ENCODE measurements at places on chromosomes 3 and 15.

GRCh38 chr3:186124592-186124991 lies 15.7 kb upstream of the ETV5 start:
- DNase-seq, result no peak

DNA sequence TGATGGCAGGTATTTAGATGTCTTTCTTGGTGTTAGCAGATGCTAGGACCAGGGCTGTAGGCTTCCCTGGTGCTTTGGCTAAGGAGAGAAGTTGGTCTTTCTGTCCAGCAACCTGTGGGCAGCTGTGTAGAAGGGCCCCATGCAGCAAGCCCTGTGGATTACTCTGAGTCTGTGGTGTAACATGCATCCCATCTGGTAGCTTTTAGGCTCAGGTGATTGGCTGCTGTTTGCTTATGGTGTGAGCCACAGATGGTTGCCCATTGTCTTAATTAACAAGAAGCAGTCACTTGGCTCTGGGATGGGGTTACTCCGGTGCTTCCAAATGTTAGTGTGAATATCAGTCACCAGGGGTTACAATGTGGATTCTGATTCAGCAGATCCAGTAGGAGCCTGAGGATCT lies 368.6 kb upstream of the C2CD4B start:
- DNase-seq, result no peak

GRCh38 chr3:131735116-131735515 lies 232.3 kb upstream of the MRPL3 start:
- DNase-seq, result no peak

DNA sequence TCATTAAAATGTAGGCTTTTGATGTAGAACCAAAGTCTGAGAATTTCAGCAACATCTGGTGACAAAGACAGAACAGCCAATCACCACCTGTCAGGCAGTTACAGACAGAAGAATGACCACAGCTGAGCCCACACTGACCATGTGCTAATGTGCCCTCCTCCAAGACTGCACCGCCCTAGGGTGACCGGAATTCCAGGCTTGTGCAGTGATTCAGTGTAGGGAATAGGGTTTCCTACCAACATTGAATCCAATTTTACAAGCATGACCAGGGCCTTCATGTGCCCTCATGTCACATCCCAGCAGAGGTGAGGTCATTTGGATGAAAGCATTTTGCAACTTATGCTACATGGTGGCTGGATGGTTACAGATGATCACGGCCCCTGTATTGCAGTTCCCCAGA lies 412.5 kb downstream of the SOX2 start:
- no peak for DNase-seq

DNA sequence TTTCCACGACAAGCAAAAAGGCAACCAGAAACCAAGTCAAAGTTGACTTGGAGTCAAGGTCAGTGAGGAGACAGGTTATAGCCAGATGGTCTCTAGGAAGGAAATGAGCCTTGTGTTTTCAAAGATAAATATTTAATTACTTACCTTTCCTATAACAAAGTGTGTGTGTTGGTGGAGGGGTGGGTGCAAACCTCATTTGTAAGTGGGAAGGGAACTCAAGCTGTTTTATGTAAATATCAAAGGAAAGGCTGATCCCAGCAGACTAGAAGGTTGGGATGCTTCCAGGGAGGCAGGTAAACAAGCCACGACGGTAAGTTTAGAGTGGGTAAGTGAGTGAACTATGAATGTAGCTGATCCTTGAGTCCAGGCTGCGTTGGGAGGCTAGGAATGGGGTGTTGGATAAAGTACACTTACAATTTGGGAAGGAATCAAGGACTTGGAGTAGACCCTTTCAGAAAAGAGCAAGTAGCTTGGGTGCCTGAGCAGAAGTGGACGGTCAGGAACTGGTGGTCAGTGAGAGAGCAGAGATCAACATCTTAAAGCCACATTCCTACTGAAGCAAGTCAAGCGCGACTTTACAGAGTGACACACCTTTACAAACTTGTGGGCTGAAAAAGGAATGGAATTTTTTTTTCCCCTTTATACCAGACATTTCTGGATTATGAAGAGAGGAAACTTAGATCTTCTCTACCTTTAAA lies 82.0 kb upstream of the TBL1XR1 start:
- DNase-seq, result no peak

DNA sequence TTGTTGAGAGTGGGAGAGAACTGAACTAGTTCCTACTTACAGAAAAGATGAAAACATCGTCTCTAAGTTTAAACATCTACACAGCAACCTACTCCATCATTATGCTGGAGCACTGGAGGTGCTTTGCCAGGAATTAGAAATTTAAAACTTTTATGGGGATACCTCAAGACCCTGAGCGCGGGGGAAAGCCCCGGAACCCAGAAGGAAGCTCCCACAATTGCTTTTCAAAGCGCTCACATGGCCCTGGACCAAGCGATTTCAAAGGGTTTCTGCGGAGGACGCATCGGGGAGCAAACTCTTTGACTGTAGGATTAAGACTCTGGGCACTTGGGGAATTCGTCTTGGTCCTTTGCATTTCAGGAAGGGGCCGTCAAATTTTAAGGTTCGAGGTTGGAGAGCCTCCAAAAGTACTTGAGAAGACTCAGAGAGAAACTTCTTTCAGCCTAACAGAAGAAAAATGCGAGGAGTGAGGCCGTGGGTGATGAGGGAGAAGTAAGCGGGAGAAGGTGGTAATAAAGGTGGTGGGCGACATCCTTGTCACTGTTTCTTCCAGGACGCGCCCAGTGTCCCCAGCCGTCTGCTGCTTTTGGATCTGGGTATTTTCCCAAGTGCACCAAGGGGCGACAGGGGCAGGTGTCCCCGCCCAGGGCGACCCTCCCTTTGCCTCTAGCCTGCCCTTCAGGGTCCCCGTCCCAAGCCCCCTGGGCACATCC lies 591 bp downstream of the PROK2 start:
- DNase-seq, result no peak

DNA sequence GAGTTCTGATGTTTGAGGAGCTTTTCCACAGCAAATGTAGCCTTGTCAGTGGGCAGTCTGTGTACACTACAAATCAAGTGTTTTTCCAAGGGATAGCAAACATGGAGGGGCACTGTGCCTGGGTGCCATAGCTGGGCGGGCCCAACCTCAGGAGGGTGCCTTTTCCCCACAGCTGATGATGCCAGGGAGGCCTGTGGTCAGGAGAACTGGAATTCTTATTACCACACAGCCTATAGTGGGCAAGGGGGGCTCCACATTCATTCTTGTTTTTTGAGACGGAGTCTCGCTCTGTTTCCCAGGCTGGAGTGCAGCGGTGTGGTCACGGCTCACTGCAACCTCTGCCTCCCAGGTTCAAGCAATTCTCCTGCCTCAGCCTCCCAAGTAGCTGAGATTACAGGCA lies 41.8 kb downstream of the SYNM start:
- no peak for DNase-seq

DNA sequence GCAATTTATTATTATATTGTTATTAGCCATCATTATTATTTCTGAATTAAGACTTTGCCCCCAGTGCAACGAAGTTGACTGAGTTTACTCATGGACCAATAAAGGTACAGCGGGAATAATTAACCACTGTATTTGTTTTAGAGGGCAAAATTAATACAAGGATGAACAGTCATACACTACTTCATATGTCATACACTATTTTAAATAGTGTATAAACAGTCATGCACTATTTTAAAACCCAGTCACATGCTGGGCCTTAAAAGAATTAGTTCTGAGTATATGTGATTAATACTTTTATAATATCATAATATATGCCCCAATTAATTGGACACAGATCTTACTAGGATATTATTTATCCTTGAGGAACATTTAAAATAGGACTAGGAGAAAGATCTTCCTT lies 125.3 kb upstream of the NANOGP8 start:
- no peak for DNase-seq

DNA sequence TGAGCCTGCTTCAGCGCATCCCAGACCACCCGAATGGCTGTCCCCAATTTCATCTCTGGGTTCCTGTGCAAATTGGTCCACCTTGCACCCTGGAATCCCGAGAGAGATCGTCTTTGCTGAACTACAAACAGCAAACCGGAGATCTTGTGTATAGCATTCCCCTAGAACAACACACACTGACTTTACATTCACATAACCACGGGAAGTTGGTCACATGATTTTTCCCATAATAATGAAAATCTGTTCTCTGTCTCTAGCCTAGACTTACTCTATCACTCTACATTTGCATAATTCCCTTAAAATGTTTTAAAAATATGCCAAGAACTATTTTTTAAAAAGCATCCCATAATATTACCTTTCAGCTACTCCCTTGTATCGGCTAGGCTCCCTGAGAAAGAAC lies 34.6 kb downstream of the CTSH start:
- DNase-seq, result no peak

DNA sequence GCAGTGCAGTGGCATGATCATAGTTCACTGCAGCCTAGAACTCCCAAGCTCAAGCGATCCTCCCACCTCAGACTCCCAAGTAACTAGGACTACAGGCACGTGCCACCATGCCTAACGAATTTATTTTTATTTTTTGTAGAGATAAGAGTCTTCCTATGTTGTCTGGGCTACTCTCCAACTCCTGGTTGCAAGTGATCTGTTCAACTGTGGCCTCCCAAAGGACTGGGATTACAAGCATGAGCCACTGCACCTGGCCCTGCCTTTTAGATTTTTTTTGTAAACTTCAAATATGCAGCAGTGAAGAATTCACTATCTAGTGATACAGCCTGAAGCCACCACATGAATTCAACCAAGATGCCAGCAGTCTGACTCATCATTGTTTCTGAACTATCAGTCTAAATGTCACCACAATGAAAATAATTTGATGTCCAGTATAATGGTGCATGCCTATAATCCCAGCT lies 32.7 kb downstream of the UBXN7 start:
- DNase-seq, result peak; percentile 12

GRCh38 chr3:13105896-13106250 lies 32.6 kb upstream of the IQSEC1 start:
- DNase-seq, result no peak

DNA sequence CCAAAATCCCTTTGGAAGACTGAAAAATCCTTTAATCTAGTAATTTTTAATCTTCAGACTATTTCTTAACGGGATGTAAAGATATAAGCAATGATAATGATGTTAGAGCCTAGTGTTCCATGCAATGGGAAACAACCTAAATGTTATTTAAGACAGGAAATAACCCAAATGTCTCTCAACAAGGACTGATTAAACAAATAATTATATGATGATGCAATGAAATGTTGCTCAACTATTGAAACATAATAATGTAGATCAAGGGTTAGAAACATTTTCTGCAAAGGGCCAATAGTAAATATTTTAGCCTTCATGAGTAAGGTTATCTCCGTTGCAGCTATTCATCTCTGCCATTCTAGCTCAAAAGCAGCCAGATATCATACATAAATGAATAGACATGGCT lies 275.4 kb downstream of the NEK10 start:
- DNase-seq, result no peak

DNA sequence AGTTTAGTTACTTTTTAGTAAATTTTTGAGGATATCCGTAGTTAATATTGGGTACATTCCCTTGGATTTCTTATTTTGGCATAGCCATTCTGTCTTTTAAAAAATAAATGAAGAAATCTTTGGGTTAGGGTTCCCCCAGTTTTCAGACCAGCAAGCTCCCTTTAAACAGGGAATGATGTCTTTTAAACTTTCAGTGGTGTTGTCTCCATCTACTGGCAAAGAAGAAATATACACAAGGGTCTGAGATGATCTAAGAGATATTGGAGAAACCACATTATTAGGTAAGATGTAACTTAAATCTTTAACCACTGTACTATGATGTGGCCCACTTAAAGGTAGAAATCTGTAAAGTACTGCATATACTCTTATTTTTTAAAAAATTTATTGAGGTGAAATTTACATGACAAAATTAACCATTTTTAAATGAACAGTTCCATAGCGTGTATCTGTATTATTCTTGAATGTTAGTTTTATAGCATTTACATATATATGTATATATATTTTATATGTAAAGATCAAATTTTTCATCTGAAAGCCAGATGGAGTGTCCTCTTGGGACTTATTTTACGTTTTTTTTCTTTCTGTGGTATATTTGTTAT lies 35.1 kb upstream of the EIF3J start:
- peak; percentile 12 for DNase-seq

GRCh38 chr3:9397332-9397905 lies at the start of gene SETD5:
Gene SETD5, plus strand, starts transcription at chr3:9397615. Its CDS starts 31,324 bp downstream, at chr3:9428939.
- peak; percentile 64 for DNase-seq

DNA sequence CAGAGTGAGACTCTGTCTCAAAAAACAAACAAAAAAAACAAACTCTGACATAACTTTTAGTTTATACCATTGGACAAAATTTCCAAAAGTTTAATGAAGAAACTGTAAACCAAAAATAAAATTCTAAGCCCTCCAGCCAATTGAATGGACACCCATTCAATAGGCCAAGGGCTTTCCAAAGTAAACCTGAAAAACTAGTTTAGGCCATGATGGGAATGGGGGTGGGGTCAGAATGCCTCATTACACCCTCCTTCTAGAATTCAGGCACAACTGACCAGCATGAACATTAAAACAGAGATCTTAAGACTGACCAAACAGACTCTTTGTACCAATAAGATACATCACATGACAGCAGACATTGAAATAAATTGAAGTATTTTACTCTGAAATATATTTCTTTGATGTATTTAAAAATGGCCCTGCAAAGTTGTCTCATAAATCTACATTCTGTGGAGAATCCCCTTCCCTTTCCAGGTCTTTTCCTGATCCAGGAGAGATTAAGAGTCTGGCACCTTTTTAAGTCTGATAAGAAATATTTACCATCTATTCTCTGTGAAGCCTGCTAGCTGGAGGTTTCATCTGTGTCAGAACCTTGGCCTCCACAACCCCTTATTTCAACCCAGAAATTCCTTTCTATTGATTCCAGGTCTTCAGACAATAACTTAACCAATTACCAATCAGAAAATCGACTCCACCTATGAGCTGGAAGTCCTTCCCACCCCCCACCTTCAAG lies 15.7 kb downstream of the THOC7 start:
- no peak for DNase-seq

GRCh38 chr3:158107605-158108444 lies 1.6 kb upstream of the SHOX2 start:
- DNase-seq, result no peak

DNA sequence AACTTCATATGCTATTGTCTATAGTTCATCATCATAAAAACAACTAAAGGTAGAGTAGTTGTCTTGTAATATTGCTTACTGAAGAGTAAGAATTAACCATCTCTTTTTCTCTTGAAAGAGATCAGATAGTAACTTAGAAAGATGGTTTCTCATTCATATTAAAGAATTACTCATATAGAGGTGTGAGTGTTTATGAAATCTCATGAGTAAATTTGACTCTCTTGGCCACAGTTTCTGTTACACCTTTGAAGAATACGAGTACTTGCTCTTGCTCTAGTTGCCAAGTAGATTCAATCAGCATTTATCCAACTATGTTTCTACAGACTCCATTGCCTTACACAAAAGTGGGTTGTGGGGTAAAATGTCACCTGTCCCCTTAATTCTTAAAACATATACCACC lies 247.4 kb upstream of the MANF start:
- no peak for DNase-seq

GRCh38 chr3:13539671-13540070 lies 9.3 kb upstream of the FBLN2 start:
- no peak for DNase-seq

- no peak for DNase-seq
Measured at GRCh38 chr3:42666022-42666421, 12.5 kb downstream of the ZBTB47 start.

- no peak for DNase-seq
Measured at GRCh38 chr3:153414982-153415381, 253.0 kb downstream of the RAP2B start.

Measured in GM04503 (cell line).